Fibroblast of skin of abdomen (primary cell): ENCODE measurements at places on chromosomes 16 and 17.
A peak's percentile ranks its signal among the peaks of the same experiment; 100 is the strongest.

DNA sequence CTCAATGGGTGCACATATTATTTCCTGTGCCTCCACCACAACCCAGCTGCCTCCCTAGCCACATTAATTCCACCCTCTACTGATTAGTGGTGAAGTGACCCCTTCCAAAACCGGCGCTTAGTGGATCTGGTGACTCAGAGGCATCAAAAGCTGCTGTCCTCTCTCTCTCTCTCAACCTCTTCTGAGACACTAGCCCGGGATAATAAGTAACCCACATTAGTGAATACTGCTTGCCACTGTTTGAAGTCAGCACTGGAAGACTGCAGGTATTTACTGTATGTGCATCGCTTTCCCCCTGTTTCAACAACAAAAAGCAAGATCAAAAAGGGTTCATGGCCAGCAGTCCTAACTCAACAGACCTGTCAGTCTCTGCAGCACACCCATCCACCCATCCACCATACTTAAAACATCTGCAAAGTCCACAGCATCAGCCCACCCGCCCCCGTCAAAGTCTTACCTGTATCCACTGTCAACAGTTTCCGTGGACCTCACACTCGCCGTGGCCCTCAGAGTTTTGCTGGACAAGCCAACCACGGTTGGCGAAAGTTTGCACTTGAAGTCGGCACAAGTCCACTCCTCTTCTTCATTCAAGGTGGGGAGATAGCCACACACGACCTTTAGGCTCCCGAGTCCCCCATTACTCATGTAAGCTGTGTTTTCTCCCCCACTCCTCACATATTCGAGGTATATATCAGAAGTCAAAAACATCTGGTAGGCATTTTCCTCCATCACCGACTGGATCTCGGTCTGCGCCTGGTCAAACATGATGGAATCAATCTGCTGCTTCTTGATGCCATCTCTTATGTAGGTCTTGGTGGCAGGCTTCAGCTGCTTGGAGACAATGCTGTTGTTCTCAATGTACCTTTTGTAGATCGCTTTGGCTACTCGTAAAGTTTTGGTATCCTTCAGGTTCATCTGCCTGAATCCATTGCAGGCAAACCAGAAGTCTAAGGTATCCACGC, 3.8 kb downstream of the AXIN2 start:
- DNase-seq = peak; percentile 73

DNA sequence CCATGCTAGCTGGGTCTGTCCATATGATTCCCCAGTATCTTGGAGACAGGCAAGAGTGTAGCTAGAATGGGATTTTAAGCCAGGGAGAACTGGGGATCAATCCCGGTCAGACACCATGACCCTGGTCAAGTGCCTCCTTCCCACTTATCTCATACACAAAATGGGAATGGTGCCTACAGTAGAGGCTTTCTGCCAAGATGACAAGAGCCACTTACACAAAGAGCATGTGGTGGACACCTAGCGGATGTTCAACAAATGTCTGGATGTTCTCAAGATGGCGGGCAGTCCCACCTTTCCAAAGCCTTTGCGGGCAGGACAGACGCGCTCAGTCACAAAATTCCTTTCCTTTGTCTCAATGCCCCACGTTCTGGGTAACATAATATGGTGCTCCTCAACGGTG, 57.3 kb downstream of the MAF start:
- no peak for DNase-seq

- no peak for DNase-seq
These were observed 702 bp downstream of the NUDT21 start for GRCh38 chr16:56450275-56450985.

GRCh38 chr17:4538236-4539002, 16.8 kb downstream of the MYBBP1A start:
- DNase-seq = no peak

- peak; percentile 58 for DNase-seq
These were observed 7.7 kb upstream of the ITGA3 start for GRCh38 chr17:50048146-50048720.

- DNase-seq = no peak
These were observed 339.8 kb upstream of the SALL1 start for GRCh38 chr16:51490866-51491265.

GRCh38 chr17:75241143-75241430, 20.3 kb downstream of the GGA3 start:
- no peak for DNase-seq

- DNase-seq = no peak
These were observed 155.0 kb upstream of the CACNG5 start for GRCh38 chr17:66679631-66680517.

- DNase-seq = no peak
These were observed 26.6 kb downstream of the GSE1 start for GRCh38 chr16:85639529-85640253.

GRCh38 chr17:7589204-7589868, 558 bp downstream of the SOX15 start:
- peak; percentile 84 for DNase-seq

- DNase-seq = no peak
These were observed 12.4 kb downstream of the AMZ2 start for GRCh38 chr17:68260051-68260762.

GRCh38 chr17:81037026-81037797, 2.3 kb downstream of the BAIAP2 start:
- no peak for DNase-seq

GRCh38 chr17:67689534-67690177, 28.1 kb upstream of the NOL11 start:
- peak; percentile 59 for DNase-seq

DNA sequence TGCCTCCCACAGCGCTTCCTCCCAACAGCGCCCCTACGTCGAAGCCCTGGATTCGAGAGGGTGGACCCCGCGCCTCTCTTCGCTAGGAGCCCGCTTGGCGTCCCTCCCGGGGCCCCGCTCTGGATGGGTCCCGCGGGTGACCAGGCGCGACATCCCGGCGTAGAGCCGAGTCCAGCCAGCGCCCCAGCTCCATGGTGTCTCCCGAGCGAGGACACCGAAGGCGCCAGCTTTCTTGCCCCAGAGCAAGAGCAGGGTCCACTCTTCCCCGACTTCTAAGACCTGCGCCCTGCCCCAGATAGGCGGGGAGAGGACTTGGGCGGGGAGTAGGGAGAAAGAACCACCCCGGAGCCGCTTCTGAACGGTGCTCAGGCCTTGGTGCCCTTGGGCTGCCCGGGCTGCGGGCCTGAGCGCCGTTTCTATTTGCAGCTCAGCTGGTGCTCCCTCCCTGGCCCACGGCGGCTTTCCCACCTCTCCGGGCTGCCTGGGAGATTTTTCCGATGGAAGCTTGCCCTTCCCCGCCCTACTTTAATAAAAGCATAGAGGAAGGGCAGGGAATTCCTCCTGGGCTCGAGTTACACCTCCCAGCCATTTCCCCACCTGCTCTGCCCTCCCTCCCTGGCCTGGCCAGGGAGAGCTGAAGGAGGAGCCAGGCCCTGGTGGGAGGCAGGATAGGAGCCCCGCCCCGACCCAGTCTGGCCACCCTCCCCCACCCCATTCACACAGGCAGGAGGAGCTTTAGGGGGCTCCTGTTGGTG, 1.8 kb downstream of the MMP15 start:
- no peak for DNase-seq

GRCh38 chr16:72493716-72494415, 321.9 kb upstream of the PMFBP1 start:
- peak; percentile 81 for DNase-seq

- DNase-seq = peak; percentile 38
These were observed 219.2 kb downstream of the RBFOX3 start for GRCh38 chr17:79391376-79392233.

DNA sequence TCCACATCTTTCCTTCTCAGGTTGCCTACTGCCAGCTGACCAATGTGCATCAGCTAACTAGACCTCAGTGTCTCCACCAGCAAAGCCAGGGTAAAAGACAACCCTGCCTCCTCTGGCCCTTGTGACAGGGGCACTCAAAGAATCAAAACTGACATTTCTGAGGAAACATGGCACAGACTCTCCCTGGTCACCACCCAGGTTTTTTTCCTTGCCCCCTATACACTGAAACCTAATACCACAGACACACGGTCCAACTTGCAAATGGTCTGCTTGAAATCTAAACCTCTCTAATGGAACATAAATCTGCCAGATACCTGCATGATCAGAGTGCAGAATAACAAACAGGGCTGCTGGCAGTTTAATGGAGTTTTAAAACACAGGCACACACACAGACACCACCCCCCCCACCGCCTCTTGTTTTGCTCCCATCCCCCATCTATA, 19.5 kb upstream of the CORO6 start:
- no peak for DNase-seq

DNA sequence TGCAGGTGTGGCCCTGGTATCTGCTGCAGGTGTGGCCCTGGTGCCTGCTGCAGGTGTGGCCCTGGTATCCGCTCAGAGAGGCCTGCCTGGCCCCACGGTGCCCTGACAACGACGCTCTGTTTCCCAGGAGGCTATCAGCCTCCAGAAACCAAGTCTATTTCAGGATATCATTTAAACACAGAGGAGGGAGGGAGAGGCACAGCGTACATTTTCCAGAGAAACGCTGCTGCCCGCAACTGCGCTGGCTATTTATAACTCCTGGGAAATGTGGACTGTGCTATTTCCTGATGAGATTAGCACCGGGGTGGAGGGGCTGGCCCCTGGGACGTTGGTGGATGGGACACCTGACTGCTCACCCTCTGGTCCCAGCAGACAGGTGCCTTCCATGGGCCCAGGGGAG, 22.5 kb downstream of the TIMM22 start:
- no peak for DNase-seq

- DNase-seq = no peak
These were observed 352.7 kb downstream of the CA10 start for GRCh38 chr17:51805765-51806164.

- DNase-seq = no peak
These were observed 60.4 kb downstream of the STH start for GRCh38 chr17:46059486-46059885.

DNA sequence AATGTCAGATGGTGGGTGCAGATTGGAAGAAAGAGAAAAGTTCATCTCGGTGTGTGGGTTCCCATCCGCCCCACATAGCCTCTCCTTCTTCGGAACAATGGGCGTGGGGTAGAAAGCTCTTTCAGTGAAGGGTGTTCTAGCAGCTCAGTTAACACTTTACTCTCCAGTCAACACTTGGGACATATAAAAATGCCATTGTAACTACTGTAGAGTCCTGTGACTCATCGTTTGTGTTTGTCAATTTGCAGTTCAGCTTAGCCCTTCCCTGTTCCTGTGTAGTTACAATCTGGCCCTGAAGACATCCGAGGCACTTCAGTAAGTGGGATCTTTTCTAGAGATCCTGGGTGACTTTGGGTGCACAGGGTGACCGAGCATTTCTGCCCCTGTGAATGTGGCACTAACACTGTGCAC, 11.5 kb upstream of the CLEC18C start:
- peak; percentile 38 for DNase-seq

DNA sequence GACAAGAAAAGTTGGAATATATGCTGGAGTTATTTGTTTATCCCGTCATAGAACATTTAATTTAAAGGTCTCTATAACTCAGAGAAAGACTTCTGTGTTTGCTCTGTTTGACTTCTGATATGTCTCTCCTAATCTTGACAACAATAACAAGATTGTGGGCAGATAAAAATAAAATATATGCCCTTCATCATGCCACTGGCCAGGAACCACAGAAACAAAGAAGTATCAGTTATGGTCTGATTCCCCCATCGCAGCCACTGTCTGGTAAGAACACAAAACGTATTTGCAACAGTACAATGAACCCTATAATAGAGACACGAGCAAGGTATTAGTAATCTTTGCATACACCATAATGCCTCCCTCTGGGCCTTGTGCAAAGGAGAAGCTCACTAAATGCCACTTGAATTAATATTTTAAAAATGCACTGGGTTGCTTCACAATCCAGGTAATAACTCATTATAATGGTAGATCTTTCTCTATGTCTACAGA, 1498.3 kb downstream of the CDH11 start:
- DNase-seq = no peak

- no peak for DNase-seq
These were observed 30.7 kb upstream of the ARL6IP1 start for GRCh38 chr16:18832006-18832405.
